ENCODE measurements at places on chromosomes 13 and 19.

- no peak for DNase-seq
These were observed 157.9 kb downstream of the RNF17 start for GRCh38 chr13:24921881-24922280.

DNA sequence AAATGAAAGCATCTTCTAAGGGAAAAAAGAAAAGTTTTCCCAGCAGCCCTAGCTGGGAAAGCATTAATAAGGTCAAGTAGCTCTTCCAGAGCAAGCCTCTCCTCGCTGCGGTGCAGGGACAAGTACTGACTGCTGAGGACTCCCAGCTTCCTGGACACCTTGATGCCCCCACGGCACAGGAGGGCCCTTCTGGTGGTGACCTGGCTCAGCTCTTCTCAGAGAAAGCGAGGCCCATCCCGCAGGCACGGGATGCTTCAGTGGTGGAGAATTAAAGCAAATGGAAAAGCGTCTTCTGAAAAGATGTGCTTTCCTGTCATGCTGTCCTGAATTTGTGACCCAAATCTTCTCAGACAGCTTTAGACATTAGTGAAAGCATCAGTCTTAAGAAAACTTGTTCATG is 38.8 kb upstream of the LATS2 start:
- no peak for DNase-seq

GRCh38 chr19:29215322-29215845 is 2.4 kb upstream of the UQCRFS1 start:
- no peak for DNase-seq

DNA sequence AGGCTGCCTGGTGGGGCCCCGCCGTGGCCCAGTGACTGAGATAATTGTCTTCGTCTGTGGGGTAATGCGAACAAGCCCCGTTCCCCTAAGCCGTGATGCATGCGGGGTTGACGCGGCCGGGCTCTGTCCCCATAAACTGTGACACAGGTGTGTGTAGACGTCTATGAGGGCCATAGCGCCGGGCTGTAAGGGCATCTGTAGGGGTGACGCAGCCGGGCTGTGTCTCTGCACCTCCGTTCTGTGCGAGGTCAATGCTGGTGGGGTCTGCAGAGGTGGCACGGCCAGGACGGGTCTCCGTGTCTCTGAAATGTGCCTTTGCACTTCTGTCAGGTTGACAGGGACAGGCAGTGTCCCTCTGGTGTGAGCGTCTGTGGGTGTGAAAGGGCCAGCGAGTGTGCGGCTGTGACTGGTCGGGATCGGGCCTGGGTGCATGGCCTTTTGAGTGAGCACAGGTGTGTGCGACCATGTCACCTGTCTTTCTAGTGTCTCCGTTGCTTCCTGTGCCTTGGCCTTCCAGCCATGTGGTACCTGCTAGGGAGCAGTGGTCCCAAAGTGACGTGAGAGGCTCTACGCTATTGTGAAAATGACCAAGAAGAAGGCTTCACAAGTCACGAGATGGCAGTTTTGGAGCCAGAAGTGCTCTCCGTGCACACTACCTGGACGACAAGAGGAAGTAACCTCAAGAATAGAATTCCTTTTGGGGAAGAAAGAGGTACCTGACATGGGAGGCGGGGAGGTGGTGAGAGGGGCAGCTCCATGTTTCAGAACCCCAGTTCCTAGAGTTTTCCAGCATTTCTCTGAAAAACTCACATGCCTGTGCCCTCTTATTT is 16.4 kb upstream of the ZNF331 start:
- DNase-seq: no peak

- DNase-seq: peak; percentile 23
These were observed 3.3 kb upstream of the ATP1A3 start for GRCh38 chr19:41997121-41997850.

DNA sequence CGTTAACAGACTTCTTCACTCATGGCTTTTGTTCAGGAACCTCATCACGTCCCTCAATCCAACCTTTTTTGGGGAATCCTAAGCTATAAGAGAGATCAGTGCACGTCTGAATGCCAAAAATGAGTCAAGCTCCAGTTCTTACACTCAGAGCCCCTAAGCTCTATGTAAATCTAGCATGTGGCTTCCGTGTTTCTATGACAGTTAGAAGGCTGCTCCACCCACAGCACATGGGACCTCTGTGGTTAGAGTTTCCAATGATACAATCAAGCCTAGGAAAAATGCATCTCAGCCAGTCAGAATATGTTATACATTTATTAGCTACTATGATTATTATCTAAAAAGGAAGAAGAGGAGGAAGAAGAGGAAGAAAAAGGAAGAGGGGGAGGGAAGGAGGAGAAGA is 135.9 kb downstream of the ENOX1 start:
- DNase-seq: no peak

DNA sequence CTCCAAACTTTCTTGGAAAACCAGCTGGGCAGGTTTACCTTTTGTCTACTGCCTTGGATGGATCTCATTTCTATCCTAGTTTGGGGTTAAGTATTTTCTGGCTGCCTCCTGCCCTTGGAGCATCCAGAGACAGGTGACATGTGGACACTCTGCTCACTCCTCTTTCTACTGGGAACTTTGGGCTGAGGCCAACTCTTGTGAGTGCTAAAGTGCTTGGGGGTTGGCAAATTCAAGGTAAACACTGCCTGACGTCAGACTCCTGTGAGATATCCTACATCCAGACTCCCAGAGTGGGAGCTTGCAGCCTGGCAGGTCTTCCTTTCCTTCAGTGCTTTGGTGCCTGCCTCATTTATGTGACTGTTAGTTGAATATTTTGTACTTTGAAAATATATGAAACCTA is 388.1 kb downstream of the KCNRG start:
- no peak for DNase-seq

DNA sequence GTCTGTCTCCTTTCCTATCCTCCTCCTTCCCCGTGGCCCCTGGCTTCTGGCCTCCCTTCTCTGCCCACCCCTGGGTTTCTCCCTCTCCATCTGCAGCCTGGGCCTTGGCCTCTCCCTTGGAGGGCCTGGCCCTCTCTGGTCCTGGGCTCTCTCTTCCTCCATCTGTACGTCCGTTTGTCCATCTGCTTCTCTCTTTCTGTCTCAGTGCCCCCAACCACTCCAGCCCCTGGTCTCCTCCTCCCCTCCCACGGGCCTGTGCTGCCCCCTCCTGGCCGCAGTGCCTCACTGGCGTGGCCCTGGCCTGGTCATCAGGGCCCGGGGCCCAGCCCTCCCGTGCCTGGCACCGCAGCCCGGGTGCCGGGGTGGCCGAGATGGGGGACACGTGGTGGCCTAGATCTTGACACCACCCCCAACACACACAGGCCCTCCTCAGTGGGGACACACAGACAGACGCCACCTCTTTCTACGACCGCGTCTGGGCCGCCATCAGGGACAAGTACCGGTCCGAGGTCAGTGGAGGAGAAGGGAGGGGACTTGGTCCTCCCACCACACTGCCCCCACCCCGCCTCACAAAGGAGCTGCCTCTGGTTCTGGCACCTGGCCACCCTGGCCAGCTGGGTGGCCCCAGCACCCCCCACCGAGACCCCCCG is 11.3 kb downstream of the PRKCSH start:
- DNase-seq: peak; percentile 30

DNA sequence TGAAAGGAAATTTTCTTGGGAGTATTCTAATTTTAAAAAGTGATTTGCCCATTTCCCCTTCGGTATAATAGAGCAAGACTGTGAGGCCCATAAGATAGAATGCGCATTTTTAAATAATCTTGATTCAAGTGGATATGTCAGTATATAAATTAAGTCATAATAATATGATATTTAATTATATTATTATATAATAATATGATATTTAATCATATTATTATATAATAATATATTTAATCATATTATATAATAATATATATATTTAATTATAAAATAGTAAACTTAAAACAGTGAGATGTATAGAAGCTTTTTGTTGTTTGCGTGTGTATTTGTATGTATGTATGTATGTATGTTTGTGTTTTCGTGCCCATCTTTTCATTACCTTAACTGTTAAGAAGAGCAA is 682.5 kb downstream of the PCDH9 start:
- DNase-seq: no peak

DNA sequence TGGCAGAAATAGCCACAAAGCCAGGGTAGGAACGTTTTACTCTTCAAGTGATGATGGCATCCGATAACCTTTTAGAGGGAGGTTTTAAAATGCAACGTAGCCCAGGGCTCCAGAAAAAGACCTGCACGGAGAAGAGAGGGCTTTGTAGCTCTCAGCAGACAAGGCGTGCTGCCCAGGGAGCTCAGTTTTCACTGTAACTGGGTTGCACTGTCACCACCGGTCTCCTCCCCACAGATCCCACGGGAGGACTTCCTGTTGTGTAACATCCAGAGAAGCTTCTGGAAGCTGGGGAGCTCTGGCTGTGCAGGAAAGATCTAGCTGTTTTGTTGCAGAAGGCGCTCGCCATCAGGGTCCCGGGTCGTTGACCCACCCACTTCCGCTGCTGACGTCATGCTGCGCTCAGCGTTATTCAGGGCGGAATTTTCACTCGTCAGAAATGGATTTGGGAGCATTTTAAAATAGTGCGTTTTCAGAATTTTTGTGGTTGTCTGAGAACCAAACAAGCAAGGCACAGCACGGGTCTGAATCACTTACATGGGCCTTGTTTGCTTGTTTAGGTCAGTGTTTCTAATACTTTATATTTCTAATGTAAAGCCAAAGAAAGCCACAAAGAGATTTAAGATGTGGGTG is 50.8 kb downstream of the ATP11A start:
- no peak for DNase-seq

- DNase-seq: peak; percentile 100
These were observed at the start of gene GPX4 for GRCh38 chr19:1103708-1104310. Gene GPX4, plus strand, starts transcription at chr19:1103994. Its CDS starts 50 bp downstream, at chr19:1104044.

DNA sequence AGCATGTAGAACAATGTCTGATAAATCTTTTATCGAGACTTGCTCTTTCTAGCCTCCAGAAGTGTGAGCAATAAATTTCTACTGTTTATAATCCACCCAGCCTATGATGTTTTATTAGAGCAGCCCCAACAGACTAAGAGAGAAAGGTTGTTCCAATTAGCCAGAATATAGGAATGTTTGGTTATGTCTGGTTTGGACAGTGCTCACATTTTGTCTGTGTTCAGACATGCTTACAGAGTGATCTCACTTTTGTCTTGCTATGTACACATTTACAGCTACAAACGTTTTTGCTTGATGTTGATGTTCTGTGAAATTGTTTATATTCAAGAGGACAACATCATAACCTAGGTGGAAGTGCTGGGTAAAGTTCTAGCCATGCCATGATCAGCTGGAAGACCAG is 18.0 kb upstream of the EVI5L start:
- no peak for DNase-seq

DNA sequence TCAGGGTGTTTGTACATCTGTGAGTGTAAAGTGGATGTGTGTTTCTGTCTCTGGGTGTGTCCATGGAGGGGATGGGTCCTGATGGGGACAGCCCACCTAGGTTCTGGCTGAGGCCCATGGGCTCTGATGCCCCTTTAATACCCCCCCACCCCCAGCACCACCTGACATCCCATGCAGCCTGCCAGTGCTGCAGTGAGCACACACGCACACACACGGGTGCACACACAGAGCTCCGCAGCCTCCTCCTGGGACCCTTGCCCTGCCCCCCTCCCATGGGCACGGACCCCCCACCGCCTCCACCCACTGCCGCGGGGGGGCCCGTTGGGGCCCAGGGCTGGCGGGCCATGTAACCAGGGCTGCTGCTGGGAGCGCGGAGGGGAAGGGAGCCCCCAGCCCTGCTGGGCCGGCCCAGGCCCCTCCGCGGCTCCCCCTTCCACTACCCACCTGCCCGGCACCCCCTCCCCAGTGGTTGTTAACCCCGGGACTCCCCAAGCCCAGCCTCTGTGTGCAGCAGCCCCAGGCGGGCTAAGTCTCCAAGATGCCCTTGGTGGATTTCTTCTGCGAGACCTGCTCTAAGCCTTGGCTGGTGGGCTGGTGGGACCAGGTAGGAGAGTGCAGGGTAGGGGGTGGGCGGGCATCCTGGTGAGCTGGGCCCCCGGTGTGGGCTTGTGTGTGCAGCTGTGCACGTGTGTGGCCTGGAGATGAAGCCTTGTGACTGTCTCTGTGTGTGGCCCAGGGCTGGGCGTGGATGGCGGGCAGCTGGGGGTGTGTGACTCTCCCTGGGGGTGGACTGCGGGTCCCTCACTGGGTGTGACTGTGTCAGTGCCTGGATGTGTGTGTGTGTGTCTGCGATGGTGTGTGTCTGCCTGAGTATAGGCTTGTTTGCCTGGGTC is 32.6 kb downstream of the PDE4A start:
- DNase-seq: no peak

GRCh38 chr19:2811735-2812413 is 7.8 kb upstream of the ZNF554 start:
- no peak for DNase-seq

DNA sequence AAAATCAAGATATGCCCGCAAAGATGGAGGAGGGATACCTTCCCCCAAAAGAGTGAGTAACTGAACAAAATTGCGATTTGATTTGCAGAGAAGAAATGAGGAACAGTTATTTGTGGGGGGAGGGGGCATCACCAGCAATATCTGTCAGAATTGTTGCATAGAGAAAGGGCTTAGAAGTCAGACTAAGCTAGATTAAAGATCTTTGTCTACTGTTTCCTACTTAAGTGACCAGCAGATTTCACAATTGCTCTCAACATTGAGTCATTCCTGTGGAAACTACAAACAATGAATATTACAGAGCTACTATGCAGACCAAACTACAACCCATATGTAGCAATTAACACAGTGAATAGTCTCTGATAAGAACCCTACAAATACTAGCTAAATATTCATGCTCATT is 27.4 kb downstream of the FPR3 start:
- peak; percentile 97 for DNase-seq

GRCh38 chr19:670609-671075 is 5.5 kb upstream of the FSTL3 start:
- no peak for DNase-seq

DNA sequence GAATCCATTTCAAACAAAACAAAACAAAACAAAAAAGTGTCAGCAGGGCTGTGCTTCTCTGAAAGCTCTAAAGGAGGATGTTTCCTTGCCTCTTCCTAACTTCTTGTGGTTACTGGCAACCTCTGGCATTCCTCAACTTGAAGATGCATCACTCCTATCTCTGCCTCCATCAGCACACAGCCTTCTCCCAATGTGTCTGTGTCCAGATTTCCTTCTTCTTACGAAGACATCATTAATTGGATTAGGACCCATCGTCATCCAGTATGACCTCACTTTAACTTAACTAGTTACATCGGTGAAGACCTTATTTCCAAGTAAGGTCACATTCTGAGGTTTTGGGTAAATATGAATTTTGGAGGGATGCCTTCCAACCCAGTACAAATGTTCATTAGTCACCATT is 33.8 kb upstream of the GTF2F2 start:
- no peak for DNase-seq

DNA sequence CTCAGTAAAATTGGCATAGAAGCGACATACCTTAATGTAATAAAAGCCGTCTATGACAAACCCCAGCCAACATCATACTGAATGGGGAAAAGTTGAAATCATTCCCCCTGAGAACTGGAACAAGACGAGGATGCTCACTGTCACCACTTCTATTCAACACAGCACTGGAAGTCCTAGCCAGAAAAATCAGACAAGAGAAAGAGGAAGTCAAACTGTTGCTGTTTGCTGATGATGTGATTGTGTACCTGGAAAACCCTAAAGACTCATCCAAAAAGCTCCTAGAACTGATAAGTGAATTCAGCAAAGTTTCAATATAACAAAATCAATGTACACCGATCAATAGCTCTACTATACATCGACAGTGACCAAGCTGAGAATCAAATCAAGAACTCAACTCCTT is 63.3 kb downstream of the TNFSF13B start:
- DNase-seq: no peak

GRCh38 chr13:90547272-90547790 is 800.2 kb upstream of the MIR17HG start:
- no peak for DNase-seq

- no peak for DNase-seq
These were observed 220.9 kb upstream of the SOX21 start for GRCh38 chr13:94933230-94933751.

GRCh38 chr13:97057176-97057575 is 62.9 kb upstream of the OXGR1 start:
- DNase-seq: no peak
